CD4-positive, alpha-beta T cell treated with Interleukin-4 for 4 hours (primary cell): ENCODE measurements at places on chromosomes 1 and 21.

GRCh38 chr1:2610036-2610959 is 22.5 kb downstream of the MMEL1 start:
- DNase-seq, result no peak

GRCh38 chr1:241611063-241611462 is 29.1 kb downstream of the CHML start:
- peak; percentile 74 for DNase-seq

DNA sequence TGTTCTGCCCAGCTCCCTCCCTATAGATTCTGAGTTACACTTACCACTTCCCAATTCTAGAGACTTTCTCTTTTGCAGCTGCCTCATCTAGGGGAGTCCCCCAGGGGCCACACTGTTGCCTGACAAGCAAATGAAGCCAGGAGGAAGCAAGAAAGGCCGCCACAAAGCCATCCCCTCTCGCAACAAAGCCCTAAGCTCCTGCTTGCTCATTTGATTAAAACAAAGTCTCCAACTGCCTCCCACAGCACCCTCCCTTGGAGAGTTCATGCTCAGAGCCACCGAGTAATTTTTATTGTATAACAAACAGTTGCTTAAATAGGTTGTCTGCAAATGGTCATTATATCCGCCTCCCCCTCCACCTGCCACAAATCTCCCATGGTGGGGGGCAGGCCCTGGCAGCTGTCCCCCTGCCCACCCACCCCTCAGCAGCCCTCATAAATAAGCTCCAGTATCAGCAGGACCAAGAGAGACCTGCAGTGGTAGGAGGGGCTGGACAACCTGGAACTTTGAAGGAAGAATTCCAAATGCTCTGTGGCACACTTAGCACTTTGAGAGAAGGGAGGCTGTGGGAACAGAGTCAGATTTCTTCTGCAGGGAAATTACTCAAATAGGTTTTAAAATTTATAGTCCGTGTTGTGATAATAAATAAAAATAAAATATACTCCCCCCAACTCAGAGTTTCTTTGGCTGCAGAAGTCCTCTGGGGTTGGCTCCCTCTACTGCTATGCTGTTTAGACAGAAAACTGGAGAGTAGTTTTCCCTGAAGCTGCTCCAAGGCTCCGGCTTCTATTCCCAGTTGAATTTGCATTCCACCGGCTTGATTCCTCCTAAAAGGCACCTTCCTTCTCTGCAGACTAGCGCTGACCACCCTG is 237.5 kb downstream of the TTLL7 start:
- DNase-seq, result peak; percentile 6

DNA sequence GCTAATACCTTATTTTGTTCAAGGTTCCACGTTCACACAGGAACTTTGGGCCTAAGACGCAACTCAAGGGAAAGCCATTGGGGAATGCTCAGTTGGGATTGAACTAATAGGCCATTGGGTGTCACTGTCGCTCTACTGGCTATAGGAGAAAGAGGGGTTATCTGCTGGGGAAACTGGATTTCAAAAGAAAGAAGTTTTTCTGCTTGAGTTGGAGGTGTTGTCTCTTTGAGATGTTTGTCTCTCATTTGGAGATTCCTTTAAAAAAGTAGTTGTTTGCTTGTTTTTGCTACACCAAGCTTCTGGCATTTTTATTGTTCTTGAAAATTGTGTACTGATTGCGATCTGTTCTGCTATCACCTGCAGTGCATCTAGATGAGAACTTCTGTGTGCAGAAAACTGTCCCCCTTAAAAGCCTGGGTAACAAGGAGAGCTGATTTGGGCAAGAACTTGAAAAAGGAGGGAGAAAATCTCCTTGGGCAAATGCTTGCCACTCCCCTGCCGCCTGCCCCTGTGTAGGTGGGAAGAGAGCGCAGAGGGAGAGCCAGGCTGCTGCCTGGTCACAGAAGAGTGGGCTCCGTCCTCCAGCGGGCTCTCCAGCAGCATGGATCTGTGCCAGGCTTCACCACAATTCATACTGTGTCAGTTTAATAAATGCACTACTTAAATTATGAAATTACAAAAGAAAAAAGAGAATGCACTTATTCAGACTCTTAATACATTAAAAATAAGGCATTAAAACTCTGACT is 39.9 kb downstream of the PEX14 start:
- DNase-seq, result peak; percentile 52

DNA sequence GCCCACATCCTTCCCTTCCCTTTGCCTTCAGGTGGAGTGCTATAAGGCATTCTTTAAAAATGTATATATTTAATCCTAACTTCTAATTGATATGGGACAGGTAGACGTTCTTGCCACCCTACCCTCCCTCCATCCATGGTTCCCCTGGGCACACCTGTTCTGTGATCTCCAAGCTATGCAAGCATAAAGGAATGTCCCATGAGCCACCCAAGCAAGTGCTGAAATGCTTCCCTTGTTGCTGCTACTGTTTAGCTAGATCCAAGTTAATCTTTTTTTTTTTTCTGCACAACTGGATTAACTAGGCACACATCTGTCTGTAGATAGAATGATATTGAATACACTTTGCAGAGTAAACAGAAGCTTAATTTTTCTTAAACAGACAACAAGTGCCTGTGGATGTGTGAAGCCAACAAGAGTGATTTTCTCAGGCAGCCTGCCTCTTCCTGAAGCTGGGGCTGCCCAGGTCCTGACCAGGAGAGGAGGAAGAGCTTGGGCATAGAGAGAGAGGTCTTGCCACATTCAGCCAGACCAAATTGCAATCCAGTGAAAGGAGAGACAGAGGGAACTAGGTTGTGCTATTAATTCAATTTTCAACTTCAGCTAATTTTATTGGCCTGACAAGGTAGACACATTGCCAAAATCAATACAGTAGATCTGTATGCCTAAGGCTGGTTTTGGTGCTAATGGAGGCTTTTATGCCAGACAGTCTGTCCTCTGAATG is 28.2 kb upstream of the ATP1B1 start:
- no peak for DNase-seq

DNA sequence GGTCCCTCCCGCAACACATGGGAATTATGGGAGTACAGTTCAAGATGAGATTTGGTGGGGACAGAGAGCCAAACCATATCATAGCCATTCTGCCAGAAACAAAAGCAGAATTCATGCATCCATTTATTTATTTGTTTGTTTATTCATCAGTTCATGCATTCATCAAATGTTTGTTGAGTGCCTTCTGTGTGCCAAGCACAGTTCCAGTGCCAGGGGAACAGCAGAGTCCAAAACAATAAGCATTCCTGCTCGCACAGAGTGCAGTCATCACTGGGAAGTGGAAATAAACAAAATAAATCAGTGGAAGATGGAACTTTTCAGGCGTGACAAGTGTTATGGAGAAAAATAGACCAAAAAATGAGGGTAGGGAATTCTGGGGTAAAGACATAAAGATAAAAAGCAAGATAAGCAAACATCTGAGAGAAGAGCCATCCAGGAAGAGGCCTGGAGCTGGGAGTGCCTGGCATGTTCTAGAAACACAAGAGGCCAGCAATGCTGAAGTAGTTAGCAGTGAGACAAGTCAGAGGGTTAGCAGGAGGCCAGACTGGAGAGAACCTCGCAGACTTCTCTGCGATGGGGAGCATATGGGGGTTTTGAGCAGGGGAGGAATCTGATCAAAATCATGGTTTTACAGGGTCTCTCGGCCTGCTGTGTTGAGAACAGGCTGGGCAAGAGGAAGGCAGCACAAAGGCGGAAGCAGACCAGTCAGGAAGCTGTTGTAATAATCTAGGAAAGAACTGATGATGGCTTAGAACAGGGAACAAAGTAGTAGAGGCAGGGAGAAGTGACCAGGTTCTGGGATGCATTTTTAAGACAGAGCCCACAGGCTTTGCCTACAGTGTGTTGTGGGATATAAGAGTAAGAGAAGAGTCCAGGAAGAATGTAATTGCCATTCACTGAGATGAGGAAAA is 113.2 kb downstream of the GLUL start:
- no peak for DNase-seq

GRCh38 chr1:100152271-100152670 is 19.3 kb downstream of the TRMT13 start:
- DNase-seq, result no peak

DNA sequence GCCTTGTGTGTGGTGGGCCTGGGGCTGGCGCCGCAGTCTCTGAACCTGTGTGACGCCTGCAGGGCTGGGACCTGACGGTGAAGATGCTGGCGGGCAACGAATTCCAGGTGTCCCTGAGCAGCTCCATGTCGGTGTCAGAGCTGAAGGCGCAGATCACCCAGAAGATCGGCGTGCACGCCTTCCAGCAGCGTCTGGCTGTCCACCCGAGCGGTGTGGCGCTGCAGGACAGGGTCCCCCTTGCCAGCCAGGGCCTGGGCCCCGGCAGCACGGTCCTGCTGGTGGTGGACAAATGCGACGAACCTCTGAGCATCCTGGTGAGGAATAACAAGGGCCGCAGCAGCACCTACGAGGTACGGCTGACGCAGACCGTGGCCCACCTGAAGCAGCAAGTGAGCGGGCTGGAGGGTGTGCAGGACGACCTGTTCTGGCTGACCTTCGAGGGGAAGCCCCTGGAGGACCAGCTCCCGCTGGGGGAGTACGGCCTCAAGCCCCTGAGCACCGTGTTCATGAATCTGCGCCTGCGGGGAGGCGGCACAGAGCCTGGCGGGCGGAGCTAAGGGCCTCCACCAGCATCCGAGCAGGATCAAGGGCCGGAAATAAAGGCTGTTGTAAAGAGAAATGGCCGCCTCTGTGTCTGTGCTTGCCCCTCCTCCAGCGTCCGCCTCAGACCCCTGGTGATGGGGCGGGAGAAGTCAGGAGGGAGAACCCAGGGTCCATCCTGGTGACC is 788 bp downstream of the ISG15 start:
- DNase-seq, result peak; percentile 20

- DNase-seq, result no peak
Observed at GRCh38 chr1:13757693-13758092, 57.7 kb downstream of the PRDM2 start.

DNA sequence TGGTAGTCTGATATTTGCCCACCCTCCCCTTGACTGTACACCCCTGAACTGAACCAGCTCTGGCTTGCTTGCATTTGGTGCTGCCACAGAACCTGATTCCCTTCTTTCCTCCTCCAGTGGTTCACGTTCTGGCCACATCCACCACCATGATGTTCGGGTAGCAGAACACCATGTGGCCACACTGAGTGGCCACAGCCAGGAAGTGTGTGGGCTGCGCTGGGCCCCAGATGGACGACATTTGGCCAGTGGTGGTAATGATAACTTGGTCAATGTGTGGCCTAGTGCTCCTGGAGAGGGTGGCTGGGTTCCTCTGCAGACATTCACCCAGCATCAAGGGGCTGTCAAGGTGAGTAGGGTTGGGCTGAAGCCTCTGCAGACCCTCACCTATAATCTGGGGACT is 1.8 kb downstream of the CDC20 start:
- no peak for DNase-seq

- peak; percentile 22 for DNase-seq
Observed at GRCh38 chr1:98749152-98749756, 87.7 kb downstream of the SNX7 start.

DNA sequence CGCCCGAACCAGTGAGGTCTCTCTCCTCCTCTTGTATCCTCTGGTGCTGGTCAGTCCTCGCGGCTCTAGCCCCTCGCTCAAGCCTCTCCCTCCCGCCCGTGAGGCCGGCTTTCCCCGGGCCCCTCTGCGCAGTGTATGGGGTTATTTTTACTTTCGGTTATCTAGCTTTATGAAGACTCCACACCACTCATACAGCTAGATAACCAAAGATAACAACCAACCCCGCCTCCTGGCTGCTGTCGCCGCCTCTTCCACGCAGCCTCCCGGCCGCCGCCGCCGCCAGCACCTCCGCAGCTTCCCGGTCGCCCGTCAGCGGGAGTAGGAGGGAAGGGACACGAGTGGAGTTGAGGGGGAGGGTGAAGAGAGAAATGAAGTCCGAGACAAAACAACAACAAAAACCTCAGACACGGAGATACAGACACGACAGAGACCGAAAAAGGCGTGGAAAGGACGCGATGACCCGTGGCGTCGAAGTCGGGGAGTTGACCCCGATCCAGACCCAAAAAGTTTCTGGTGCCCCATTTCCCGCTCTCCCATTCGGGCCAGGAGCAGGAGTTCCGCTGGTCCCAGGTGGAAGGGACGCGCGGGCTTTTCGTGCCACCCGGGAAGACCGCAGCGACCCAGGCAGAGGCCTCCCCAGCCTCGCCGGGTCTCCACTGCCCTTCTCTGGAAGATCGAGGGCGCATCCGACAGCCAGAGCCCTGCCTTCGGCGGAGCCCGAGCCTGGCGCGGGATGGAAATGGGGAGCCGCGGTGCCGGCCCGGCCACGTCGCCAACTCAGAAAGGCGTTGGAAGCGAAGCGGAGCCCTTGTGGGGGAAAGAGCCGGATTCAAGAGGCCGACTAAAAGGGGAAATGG is 51.4 kb downstream of the RHBG start:
- DNase-seq, result peak; percentile 55

GRCh38 chr1:30914931-30915330 is 6.4 kb upstream of the SDC3 start:
- DNase-seq, result no peak

- DNase-seq, result no peak
Observed at GRCh38 chr1:204376919-204377799, 17.4 kb upstream of the PLEKHA6 start.

GRCh38 chr1:94743862-94744261 is 76.3 kb upstream of the SLC44A3 start:
- DNase-seq, result no peak

DNA sequence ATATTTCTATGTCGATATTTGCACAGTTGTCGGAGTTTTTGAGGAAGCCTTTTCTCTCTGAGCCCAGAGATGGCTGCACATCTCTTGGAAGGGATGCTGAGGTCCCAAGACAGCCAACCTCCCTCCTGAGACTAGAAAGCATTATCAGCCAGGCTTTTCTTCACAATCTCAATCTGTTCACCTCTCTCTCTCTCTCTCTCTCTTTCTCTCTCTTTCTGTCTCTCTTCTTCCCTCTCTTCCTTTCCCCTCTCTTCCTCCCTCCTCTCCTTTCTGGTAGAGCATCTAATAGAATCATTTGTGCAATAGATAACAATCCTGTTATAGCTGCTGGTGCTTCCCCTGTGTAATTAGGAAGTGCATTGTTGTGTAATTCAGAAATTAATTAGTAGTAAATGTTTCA is 131.8 kb downstream of the CAPN8 start:
- no peak for DNase-seq

DNA sequence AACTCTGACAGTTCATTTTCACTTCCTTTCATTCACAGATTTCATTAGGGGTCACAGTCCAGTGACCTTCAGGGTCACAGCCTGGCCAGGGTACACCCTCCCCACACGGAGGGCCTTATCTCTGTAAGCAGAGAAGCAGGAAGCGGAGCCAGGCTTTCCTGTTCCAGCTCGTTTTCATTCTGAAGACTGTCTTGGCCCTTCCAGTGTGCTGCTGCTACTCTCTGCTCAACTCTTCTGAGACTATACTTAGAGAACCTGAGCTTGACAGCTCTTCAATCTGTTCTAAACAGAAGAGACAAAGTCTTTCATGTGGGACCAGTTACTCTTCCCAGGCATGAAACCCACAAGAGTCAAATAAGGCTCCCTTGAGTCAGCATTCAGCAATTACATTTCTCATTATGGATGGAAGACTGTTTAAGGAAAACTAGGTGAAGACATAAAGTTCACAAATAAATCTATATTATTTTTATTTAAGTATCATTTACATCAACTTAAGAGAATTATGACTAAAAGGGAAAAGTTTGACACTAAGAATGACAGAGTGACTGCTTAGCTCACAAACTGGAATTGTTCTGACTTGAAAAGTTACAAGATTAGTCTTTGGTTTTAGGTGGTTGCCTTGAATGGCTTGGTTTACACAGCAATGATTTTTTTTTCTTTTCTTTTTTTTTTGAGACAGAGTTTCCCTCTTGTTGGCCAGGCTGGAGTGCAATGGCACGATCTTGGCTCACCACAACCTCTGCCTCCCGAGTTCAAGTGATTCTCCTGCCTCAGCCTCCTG is 4.8 kb upstream of the TDRD10 start:
- DNase-seq, result no peak
